Endodermal cell (in vitro differentiated cells): ENCODE measurements at places on chromosomes 4 and X.
A peak's percentile ranks its signal among the peaks of the same experiment; 100 is the strongest.

GRCh38 chr4:116016201-116016600 is 902.8 kb upstream of the NDST4 start:
- no peak for DNase-seq

DNA sequence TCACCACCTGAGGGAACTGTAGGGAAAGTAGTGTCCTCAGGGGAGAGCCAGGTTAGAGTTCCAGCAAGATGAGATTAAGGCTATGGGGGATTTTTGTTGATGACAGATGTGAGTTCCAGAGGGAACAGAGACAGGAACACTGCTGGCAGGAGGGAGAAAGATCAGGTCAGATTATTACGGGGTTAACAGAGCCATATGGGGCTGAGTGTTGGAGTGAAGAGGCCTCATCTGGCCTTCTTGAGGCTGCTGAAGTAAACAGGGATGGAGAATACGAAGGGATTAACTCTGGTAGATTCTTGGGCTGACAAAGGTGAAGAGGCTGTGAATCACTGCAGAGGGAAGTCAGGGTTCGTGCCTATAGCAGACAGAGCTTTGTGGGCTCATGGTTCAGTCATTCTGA is 47.9 kb upstream of the POU4F2 start:
- no peak for DNase-seq

DNA sequence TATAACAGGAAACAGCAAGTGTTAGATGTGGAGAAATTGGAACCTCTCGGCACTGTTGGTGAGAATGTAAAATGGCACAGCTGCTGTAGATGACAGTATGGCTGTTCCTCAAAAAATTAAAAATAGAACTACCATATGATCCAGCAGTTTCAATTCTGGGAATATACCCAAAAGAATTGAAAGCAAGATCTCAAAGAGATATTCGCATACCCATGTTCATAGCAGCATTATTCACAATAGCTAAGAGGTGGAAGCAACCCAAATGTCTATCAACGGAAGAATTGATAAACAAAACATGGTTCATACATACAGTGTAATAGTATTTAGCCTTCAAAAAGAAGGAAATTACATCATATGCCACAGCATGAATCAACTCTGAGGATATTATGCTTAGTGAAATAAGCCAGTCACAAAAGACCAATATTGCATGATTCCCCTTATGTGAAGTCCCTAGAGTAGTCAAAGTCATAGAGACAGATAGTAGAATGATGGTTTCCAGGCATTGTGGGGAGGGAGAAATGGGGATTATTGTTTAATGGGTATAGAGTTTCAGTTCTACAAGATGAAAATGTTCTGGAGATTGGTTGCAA is 467.7 kb downstream of the IDS start:
- no peak for DNase-seq

DNA sequence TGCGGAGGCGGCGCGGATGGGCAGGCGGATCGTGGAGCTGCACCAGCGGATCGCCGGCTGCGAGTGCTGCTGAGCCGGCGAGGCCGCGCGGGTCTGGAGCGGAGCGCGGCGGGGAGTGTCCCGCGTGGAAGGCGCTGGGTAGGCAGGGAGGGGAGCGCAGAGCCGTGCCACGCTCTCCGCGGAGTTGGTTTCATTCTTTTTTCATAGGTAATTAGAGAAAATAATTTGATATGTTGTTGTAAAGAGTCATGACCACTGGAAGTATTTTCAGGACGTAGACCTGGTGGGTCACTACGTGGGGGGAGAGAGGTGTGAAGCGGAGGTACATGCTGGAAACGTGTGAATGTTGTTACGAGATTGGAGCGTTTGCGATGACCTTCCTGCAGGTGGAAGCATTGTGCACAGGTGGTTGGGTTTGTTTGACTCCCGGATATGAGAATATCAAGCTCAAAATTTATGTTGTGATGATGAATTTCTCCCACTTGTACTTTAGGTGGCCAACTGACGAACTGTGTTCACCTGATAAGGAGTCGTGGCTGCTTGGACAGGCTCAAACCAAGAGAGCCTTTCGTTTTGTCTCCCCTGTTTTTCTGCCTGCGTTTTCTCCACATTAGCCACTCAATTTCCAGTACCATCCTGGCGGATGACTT is 19.1 kb upstream of the S100P start:
- peak; percentile 73 for DNase-seq

GRCh38 chr4:128060121-128060698 is 902 bp upstream of the LARP1B start:
- no peak for DNase-seq

DNA sequence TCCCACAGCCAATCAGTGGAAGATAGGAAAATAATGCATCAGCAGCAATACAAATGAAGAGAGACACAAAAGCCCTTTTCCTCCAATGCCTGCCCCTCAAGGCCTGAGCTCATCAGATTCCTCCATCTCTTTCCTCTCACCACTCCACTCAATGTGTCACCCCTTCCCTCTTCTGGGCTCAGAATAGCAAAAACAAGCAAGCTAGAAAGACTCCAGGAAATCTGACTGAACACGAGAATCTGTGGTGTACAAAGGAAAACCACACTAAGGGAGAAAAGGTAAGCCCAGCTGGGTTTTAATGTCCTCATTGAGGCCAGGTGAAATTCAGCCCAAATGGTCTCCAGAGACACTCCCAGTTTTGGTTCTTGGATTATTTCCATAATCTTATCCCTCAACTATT is 46.3 kb downstream of the ARHGEF9 start:
- DNase-seq, result no peak

- DNase-seq, result no peak
Observed at GRCh38 chrX:154603438-154604430, 15.3 kb downstream of the CTAG1B start.

- peak; percentile 78 for DNase-seq
Observed at GRCh38 chrX:13938051-13938828, 91.5 kb downstream of the GEMIN8 start.

DNA sequence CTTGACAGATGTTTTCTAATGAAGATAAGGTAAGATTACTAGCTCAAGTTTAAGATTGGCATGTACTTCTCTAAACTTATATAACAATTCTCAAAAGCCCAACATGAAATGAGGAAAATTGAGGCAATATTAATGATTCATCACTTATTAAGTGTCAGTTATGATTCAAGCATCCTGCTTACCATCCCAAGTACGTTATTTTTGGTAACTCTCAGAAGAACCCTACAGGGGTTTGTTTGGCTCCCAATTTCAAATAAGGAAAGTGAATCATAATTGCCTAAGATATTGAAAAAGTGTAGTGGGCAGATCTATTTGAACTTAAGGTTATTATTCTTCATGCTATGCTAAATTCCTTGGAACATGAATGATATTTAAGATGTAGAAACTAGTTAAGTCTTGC is 387.9 kb upstream of the TENM3 start:
- no peak for DNase-seq

DNA sequence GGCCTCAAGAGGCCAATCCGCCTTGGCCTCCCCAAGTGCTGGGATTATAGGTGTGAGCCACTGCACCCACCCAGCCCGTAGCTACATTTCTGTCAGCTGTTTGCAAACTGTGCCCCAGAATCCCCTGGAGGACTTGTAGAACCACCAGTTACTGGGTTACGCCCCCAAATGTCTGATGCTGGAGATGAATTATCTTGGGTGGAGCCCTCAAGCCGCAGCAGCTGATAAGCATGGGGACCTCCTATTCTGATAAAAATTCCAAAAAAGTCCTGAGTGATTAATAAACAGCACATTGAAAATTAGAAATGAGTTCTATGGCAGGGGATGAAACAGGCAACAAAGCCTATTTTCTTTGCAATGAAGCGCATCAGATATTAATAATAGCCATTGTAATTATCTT is 105.0 kb downstream of the PTTG2 start:
- DNase-seq, result no peak

DNA sequence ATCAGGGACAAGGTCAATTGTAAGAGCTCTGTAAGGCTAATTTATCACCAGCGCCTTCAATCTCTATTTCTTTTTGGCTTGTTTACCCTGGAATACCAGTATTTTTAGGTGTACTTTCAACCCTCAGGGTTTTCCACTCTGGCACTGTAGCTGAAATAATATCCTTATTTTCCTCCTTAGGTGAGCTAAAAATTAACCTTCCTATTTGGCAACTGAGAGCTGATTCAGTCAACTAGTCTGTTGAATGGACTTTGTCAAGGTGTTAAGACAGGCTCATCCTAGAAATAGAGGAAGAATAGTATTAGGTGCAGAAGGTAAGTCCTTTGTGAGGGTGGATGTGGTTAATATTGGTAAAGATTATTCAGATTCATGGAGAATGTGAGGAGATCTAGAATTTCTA is 101.3 kb upstream of the BANK1 start:
- DNase-seq, result no peak

DNA sequence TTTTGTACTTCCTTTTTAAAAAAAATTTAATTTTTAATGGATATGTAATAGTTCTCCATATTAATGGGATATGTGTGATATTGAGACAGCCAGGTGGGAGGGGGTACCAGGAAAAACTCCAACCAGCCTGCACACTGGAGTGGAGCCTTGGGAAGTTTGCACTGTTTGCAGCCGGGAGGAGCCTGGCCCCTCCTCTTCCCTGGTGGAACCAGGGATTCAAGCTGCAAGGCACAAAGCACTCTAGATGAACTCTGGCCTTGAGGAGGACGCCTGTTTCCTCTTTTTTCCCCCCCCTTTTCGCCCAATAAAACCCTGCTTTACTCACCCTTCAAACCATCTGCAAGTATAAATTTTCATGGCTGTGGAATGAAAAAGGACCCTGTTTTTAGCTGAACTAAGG is 48.2 kb upstream of the GC start:
- DNase-seq, result no peak

GRCh38 chrX:57918750-57919436 is 8.6 kb upstream of the ZXDA start:
- peak; percentile 56 for DNase-seq

DNA sequence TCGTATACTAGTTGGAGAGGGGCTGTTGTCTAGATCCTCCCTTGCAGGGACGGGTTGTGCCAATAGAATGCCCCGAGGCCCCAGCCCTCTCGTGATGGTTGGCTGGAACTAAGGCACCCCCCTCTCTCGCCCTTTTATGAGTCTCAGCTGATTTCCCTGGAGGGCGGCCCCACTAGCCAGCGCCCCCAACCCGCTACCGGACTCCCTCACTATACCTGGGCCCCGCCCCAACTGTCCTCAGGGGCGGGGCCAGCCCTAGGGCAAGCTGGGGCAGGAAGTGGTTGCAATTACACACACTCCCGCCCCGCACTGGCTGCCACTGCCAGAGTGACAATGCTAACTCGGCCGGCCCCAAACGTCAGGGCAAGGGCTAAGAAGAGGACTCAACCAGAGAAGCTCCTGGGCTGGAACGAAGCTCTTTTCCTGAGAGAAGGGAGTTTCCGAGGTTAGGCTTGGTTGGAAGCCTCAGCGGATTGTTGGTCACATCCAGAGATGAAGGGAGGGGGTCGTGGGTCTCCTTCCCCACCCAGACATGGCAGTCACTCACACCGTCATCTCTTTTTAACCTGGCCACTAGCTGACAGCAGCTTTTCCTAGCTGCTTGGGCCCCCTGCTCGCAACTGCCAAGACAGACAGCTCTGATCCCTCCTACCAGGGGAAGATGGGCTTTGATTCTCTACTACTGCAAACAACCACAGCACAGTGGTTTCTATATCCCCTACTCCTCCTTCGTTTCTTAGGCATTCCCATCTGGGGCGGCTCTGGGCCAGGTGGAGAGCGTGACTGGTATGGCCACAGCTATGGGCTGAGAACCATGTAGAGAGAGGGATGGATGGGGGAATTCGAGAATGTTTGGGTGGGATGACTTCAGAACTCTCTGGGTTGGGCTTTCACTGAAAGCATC is 21.0 kb upstream of the BCORL1 start:
- DNase-seq, result peak; percentile 88

DNA sequence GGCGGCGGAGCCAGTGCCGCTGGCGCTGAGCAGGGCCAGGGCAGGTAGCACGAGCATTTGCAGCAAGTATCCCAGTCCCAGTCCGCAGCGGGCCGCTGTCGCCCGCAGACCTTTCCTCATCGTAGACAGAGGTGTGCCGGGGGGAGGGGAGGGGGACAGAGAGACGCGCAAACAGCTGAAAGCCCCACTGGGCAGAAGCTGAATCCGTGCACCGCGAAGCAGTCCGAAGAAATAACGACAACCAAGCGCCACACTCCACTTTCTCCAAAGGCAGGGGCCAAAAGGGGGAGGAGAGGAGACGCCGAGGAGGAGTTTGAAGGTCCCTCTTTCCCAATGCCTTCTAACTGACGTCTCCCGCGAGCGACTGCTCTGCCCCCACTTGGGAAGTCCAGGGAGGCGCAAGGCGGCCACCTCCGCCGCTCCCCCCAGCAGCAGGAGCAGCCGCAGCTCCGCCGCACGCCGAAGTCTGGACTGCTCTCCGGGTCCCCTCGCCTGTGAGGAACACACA is at the start of gene UNC5C:
Gene UNC5C, minus strand, starts transcription at position 236 of the 508 bp plus-strand sequence.
- peak; percentile 88 for DNase-seq

DNA sequence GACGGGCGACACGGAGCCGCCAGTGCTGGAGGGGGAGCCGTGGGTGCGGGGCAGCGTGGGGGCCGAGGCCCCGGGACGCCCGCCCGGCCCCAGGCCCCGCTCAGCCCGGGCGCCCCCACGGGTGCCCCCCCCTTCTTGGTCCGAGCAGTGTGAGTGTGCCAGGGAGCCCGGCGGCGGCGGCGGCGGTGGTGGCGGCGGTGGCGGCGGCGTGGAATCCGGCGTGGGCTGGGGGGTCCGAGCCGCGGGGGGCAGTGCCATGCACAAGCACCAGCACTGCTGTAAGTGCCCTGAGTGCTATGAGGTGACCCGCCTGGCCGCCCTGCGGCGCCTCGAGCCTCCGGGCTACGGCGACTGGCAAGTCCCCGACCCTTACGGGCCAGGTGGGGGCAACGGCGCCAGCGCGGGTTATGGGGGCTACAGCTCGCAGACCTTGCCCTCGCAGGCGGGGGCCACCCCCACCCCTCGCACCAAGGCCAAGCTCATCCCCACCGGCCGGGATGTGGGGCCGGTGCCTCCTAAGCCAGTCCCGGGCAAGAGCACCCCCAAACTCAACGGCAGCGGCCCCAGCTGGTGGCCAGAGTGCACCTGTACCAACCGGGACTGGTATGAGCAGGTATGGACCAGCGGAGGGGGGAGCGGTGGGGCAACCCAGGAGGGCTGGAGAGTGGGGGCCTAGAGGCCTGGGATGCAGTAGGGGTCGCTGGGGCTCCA is 466 bp downstream of the DLG3 start:
- DNase-seq, result no peak

DNA sequence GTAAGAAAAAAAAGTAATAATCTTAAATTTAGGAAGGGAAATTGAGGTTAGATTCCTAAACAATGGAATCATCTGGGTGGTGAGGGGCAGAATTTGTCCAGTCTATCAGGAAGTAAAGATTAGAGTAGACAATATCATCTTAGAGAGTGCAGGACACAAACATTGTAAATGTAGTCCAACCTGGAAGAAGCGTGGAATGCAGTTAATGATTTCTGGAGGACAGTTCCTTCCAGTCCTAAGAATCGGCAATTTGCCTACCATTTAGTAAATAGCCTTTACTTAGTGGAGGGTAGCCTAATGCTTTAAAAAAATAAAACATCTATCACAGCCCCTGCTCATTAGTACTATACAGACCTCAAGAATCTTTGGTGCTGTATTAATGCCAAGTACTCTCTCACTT is 147.5 kb upstream of the TTC29 start:
- no peak for DNase-seq

GRCh38 chr4:147059064-147059731 is 113.5 kb upstream of the TTC29 start:
- no peak for DNase-seq
